AG04449 (cell line): ENCODE measurements at places on chromosomes 16 and 17.

DNA sequence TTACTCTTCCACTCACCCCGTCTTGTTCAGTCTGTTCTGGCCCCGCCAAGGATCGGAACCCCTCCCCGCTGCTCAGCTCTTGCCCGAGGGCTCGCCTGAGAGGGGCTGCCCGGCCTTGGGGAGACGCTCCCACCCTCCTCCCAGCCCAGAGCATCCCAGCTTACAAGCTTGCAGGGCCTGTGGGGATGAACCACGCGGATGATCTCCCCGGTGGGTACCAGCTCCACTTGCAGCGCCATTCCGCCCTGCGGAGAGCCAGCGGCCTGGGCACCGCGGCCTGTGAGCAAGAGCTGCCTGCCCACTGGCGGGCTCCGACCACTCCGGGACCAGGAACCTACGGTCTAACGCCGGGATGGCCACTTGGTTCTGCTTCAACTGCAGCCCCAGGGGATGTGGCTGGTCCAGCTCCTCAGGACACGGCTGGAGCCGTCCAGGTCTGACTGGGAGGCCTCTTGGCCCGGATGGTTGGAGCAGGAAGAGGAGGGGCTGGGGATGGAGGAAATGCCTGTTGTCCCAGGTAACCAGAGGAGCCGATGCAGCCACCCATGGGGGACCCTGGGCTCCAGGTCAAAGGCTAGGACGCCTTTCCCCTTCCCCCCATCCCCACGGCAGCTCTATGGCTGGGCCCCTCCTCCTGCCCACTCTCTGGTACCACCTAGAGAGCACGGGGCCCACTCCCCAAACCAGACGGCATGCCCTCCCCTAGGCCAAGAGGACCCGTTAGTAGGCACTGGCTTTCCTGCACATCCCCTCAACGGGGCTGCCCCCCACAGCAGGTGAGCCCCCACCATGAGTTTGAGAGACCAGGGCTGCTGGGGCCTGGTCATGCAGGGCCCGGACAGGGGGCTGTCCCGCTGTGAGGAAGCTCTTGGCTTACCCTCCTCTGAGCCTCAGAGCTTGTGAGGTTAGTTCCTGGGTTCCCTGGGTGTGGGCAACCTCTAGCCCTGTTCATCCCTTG lies at the start of gene MYO1C:
Gene MYO1C, minus strand, starts transcription at position 438 of the 958 bp plus-strand sequence. Its CDS starts 199 bp downstream, at position 239.
- DNase-seq = no peak

DNA sequence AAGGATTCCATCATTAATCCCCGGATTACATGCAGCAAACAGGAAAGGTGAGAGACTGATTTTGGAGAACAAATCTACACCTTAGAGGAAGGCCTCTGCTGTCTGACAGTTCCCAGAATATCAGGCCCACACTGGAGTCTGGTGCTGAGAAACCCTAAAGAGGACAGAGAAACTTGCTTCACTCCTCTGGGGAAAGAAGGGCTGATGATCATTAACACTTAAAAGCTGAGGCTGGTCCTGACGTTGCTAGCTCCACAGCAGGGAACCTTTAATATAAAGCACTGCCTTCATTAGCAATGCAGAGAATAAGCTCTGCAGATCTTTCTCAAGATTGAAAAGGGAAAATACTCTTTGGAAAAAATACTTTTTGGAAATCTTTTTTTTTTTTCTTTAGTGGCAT lies 1472.4 kb upstream of the GOT2 start:
- no peak for DNase-seq

DNA sequence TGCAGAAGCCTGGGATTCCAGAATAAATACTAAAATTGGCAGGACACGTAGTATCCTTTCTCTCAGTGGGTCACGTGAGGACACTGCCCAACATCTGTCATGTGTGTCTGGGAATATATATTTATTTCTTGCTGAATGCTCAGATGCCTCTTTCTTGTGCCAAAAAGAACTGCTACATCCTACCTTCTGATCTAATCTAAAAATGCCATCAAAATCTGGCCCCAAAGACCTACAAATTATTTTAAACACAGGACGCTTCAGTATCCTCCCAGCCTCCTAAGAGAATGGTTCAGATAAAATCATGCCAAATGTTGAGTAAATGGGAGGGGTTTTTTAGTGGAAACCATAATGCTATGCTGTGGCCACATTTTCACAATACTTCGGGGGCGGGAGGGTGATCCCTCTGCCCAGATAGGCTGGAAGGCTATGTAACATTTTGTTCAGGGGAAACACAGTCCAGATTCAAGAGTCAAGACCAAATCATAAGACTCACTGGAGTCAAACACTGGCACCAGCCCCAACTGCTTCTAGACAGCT lies 22.9 kb upstream of the CORO6 start:
- DNase-seq = peak; percentile 57

DNA sequence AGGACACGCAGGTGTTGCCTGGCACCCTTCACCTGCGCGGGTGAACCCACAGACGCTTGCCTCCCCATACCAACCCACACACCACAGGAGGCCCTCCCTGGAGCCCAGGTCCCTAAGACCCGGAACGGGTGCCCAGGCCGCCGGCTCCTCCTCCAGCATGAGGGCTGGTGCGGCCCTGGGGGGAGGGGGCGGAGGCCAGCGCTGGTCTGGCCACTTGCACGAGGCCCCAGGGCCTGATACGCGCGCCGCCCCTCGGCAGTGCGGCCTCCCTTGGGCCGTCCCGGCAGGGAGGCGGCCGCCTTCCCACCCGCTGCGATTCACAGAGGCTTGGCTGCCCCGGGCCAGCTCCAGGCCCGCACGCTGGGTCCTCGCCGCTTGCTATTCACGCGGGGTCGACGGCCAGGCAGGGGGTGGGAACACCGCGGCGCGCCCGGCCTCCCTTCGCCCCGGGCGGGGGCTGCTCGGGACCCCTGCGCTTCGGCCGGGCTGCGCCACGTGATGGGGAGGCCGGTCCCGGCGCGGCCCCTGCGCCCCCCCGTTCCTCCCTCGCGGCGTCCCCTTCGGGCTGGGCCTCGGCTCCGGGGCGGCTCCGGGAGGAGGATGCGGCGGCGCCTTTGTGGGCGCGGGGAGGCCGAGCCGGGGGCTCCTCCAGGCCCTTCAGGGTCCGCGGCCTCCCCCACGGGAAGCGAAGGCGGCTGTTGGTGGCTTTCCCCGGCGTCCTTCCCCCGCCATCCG lies 685 bp downstream of the FASN start:
- no peak for DNase-seq

DNA sequence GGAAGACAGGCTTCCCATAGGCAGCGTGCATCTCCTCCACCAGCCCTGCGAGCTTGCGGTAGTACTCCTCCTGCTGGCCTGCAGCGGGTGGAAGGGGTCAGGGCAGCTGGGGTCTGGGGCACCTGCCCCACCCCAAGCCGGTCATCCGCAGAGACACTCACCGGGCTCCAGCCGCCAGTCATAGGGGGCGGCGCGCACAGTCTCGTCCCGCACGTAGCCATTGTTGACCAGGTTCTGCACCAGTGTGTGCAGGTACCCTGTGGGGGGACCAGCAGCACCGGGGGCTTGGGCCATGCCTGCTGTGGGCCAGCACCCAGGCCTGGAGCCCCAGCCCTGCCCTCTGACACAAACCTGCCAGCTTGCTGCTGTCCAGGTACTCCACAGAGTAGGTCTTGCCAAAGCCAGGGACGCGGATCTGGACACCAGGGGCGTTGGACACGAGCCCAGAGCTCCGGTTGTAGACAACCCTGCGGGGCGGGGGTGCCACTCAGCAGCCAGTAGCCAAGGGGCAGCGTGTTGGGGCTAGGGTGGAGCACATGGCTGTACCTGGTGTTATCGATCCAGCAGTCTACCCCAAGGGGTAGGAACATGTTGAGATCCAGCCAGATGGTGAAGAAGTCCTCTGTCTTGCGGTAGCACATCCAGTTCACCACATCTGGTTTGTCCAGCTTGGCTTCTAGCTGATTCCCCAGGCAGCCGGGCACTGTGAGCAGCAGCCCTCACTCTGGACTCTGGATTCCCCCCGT lies 1.2 kb downstream of the LCAT start:
- no peak for DNase-seq

DNA sequence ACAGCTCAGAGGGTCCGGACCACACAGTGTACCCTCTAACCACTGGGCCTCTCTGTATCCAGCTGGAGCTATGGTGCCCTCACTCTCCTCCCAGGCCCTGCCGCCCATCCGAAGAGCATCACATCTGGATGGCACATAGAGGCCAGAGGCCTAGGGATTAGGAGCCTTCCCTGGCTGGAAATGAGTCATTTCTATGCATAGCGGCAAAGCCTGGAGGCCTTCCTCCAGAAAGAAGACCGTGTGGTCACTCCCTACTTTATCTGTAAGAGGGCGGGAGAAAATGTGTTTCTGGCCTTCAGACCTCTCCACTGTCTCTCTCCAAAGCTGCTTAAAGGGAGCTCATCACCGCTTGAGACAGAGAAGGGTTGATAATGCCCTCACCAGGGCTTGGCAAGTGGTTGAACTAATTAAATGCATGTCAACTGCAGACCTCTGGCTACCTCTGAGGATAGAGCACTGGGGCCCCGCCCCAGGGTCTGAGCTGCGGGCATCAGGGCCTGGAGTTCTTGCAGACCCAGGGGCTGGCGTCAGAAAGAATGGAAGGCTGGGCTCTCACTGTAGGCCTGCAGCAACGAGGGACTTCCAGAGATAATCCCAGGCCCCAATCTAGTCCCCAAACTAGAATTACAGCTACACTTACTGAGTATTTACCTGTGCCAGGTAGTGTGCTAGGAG lies 122.2 kb downstream of the IRX5 start:
- no peak for DNase-seq

DNA sequence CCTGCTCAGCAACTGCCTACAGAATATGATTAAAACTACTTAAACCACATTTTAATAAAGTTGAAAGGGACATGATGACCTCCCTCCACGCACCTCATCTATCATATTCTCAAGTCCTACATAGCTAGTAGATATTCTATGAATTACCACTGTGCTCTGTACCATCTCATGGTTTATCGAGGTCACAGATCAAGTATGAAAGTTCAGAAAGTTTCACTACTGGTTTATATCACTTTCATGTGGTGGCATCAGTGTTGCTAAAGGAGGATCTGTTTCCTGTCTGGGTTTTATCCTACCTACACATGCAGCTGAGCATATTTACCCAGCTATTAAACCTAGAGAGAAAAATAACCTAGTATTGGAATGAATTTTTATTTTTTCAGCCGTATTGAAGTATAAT lies 214.9 kb upstream of the MON1B start:
- no peak for DNase-seq

DNA sequence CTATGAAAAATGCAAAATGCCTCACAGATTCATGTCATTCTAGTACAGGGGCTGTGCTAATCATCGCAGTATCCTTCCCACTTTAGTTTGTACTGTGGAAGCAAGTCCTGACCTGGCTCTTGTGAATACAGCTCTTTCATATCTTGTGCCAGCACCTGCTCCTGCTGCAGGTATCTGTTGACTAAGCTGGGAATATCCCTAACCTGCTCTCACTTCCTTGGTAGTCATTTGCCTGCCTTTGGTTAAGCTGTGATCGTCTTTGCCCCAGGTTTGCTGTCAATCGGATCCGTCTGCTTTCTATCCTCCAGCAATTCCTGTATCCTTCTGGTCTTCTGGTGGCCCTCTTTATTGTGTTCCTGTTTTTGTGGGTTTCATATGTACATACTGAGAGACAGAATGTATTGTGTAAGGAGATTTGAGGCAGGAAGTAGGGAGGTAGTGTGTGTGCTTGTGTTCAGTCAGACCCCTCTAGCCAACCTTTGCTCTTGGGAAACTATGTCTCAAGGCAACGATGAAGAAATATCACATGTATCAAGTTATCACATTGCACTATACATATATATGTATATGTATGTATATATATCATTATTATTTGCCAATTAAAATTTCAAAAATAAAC lies 7.7 kb upstream of the GINS3 start:
- DNase-seq = no peak

DNA sequence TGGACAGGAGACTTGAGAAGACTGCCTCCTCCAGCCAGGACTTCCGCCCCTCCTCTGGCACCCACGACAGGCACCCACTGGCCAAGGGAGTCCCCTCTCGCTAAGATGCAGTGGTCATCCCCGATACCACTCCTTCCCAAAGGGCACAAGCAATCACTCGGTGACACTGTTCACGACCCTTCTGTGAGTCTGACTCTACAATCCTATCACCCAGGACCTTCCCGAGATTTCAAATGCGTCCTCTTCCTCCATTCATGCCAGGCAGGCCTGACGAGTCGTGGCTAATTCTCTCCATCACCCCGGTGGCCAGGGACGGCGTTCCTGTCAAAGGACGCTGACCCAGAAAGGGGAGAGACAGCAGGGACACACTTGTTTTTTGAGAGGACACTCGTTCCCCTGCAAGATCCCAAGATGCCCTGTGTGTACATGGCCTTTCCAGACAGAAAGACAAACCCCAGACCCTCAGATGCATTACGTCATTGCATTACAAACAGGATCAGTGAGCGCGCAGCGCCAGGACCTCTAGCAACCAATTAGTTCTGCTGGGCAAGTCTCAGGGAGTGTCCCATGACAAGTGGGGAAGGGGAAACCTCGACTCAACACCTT lies 12.2 kb downstream of the FBXO31 start:
- DNase-seq = no peak

DNA sequence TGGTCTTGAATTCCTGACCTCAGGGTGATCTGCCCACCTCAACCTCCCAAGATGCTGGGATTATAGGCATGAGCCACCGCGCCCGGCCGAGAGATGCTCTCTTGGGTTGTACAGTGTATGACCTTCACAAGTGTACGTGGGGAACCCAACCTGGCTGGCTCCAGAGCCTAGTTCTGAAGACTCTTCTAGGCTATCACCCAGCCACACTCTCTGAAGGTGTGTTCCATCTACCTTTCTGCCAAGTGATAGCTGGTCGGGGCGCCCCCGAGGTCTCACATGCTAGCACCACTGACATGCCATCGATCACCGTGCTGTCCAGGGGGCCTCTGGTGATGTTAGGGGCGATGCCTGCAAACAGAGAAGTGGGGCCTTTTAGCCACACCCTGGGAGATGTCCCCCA lies 121.7 kb upstream of the CDC42EP4 start:
- no peak for DNase-seq

DNA sequence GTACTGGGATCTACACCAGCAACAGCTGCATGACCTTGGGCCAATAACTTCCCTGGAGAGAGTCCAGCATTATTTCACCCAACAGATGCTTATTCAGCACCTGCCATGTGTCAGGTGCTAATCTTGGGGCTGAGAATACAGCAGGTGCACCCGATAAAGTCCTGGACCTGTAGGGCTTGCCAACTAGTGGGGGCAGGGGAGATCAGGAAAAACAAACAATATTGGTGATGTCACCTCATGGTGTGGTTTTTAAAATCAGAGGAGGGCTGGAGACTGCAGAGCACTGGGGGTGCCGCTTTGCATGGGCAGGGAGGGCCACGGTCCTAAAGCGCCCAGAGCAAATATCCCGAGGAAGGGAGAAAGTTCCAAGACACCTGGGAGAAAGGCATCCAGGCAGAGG lies 218.8 kb downstream of the C16orf95 start:
- no peak for DNase-seq

DNA sequence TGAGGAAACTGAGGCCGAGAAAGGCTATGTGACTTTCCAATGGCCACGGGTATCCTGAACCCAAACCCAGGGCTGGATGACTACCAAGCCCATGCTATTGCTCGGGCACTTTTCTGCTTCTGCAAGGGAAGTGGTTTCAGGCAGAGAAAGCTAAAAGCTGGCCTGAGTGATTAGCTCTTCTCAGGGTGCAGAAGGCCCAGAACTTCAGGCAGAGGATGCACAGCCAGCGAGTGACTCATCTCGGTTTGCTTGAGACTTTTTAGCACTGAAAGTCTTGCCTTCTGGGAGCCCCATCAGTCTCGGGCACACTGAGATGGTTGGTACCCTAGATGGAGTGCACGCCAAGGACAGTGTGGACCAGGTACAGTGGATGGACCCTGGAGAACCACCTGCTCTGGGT lies 129.5 kb upstream of the SDK2 start:
- DNase-seq = no peak
